ENCODE measurements at places on chromosomes 3 and 15. TPM values are rescaled to one million over a fixed set of nuclear protein-coding genes. Genes with fewer than 3 reads are reported as not detected.

- no peak for DNase-seq
These were observed 147.5 kb downstream of the OSBPL10 start for GRCh38 chr3:31833391-31834190.

- DNase-seq, result no peak
These were observed 18.4 kb upstream of the RHCG start for GRCh38 chr15:89514596-89515406.

GRCh38 chr3:174583396-174583795 lies 275.7 kb upstream of the NAALADL2 start:
- no peak for DNase-seq

DNA sequence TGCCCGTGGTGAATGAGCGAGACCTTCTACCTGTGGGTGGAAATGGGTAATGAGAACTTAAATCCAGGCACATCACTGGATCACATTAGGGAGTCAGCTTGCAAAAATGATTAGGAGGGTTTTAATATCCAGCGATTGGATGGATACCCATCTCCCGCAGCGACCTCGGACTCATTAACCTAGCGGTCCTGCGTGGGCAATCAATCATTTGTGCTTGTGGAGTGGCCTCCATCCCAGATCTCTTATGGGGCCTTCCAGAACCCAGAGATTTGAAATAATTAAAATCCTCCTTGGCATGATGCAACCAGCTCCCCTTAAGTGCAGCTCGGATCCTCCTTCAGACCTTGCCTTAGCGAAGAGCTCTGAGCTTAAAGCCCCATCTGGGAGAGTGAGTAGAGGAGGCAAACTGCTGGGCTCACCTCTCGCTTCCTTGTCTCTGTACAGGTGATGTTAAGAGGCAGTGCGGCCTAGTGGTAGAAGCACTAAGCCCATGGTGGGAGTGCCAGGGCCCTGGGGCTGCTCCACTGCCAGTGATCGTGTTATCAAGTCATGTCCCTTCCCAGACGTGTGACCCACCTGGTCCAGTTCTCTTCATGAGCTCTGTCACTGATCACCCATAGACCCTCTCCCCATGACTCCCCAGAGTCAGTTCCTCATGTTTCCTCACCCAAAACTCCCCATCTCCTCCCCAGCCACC lies 285.2 kb upstream of the TLE3 start:
- DNase-seq, result no peak

GRCh38 chr3:60645801-60646200 lies 605.5 kb downstream of the FHIT start:
- DNase-seq, result no peak

GRCh38 chr15:35061161-35061824 lies 23.8 kb downstream of the NANOGP8 start:
- no peak for DNase-seq

GRCh38 chr15:91336687-91337086 lies 236.6 kb downstream of the SV2B start:
- no peak for DNase-seq

GRCh38 chr15:66730168-66731021 lies 28.4 kb downstream of the SMAD6 start:
- no peak for DNase-seq

- DNase-seq, result no peak
These were observed 157.4 kb upstream of the GMNC start for GRCh38 chr3:191019855-191020254.

- no peak for DNase-seq
These were observed 20.1 kb downstream of the DUSP7 start for GRCh38 chr3:52036222-52036694.

DNA sequence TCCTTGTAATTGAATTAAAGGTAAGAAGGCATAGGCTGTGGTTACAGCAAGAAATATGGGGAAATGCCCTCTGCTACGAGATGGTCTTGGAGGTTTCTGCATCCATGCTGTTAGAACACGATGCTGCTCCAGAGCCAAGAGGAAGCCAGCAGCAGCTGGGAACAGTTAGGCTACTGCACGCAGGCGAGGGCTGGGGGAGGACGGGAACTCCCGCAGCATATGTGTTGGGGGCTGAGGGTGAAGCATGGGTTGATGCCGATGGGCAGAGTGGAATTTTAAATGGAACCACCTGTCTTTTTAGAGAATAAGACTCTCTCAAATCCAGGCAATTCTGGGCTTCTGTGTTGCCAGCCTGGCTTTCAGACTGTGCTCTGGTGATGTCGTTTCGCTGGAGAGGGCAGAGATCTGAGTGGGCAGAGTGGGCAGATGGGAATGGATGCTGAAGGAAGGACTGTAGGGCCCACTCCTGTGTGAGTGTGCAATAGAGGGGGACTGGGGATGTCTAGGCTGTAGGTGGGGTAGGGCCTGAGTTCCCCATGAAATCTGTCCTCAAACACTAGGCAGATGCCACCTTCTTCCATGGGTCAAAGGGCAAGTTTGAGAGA lies 417.0 kb upstream of the TPM1 start:
- no peak for DNase-seq

- DNase-seq, result no peak
These were observed 36.9 kb upstream of the FSIP1 start for GRCh38 chr15:39819533-39819932.

DNA sequence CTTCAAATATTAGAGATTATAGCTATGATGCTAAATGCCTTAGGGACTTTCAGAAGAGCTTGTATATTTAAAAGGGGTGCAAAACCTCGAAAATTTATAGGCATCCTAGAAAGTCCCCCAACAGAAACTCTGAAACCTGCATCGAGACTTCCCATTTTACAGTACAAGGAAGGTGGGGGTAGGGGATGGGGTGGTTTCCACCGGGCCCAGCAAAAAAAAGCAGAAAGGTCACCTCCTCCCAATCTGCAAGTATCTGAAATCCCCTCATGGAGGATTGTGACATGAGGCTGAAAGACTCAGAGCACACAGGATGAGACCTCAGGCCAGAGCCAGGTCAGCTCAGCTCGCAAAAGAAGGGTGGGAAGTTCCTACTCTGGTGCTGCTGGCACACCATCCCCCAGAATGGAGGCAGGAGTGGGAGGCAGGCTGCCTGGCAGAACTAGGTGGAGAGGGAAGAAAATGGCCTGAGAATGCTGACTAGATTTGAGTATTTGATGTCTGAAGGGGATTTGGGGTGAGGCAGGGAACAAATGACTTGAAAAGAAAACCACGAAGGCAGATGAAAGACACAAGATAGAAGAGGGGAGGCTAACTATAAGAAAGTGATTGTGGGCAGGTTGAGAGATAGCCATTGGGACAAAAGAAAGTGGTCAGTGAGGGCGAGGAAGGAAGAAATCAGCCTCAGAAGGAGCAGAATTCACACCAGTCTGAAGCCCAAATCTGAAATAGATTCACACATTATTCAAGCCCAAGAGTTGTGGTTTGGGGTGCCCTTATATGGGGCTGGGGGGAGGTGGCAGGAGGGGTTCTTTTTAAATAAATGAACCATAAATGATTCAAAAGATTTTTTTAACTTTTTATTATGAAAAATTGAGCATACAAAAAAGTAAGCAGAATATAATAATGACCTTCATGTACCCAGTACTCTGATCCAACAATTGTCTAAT lies 22.5 kb upstream of the TSC22D2 start:
- DNase-seq, result no peak

GRCh38 chr3:185552358-185552877 lies at the start of gene LIPH:
LIPH (minus strand) TSS chr3:185552588; CDS start chr3:185552471, 117 bp downstream.
- DNase-seq, result no peak

- no peak for DNase-seq
These were observed 306.9 kb downstream of the ZPLD1 start for GRCh38 chr3:102741694-102742093.

GRCh38 chr15:34783991-34784390 lies 11.4 kb downstream of the ACTC1 start:
- no peak for DNase-seq

The PSMD2 gene
- total RNA-seq, result 245 TPM

The ZCWPW2 gene
- total RNA-seq, result 0.94 TPM

The CYP1A2 gene
- total RNA-seq, result not detected

The ADAMTSL3 gene
- total RNA-seq, result 7.7 TPM

The HRH1 gene
- total RNA-seq, result 0.75 TPM

The SUSD5 gene
- 1.9 TPM for total RNA-seq

The TRIM42 gene
- not detected for total RNA-seq

The RBPMS2 gene
- 329 TPM for total RNA-seq

The AHSG gene
- not detected for total RNA-seq

The GASK1A gene
- 1.3 TPM for total RNA-seq

The BDH1 gene
- 58.7 TPM for total RNA-seq

The ATP2B2 gene
- total RNA-seq, result 0.12 TPM

The TEX55 gene
- not detected for total RNA-seq

The CAMK1 gene
- total RNA-seq, result 9.7 TPM

The SLC30A4 gene
- 2.9 TPM for total RNA-seq
